ENCODE measurements at places on chromosomes 7 and 10.
A peak's percentile ranks its signal among the peaks of the same experiment; 100 is the strongest.

GRCh38 chr7:80879849-80880248 is 39.0 kb downstream of the SEMA3C start:
- DNase-seq = no peak

- DNase-seq = no peak
These were observed 39.8 kb upstream of the ELN start for GRCh38 chr7:73988197-73988596.

DNA sequence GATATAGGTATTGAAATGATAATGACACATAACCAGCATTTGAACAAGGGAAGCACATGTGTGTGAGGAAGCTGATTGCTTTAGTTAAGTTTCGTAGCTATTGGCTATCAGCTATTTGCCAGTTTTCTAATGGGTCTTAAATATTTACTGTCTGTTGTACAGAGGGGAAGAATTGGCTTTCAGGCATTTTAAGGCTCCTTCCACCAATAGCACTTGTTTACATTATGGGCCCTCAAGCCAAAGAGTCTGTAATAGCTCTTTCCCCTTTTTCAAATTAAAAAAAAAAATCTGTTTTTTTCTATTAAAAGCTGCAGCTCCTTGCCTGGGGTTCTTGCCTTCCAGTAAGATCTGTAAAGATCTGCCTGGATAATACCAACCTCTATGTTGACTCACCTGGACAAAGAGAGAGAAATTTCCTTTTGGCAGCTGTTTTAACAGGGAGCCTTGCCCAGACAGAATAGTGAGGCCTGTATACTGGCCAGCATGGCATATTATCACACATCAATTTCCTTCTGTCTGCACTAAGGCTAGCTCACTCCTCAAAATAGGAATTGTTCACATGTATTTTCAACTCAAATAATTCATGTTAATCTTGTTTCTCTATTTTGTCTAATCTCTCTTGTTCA is 104.7 kb upstream of the LRGUK start:
- DNase-seq = no peak

DNA sequence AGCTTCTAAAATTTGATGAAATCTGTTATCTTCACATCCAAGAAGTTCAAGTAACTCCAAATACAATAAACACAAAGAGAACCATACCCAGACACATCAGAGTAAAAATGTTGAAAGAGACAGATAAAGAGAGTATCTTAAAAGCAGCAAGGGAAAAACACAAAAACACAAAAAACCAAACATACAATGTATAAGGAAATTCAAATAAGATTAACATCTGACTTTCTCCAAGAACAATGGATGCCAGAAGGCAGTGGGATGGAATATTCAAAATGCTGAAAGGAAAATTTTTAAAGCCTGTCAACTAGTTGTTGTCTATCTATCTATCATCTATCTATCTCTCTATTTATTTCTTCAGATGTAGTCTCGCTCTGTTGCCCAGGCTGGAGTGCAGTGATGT is 72.4 kb upstream of the MKLN1 start:
- DNase-seq = no peak

DNA sequence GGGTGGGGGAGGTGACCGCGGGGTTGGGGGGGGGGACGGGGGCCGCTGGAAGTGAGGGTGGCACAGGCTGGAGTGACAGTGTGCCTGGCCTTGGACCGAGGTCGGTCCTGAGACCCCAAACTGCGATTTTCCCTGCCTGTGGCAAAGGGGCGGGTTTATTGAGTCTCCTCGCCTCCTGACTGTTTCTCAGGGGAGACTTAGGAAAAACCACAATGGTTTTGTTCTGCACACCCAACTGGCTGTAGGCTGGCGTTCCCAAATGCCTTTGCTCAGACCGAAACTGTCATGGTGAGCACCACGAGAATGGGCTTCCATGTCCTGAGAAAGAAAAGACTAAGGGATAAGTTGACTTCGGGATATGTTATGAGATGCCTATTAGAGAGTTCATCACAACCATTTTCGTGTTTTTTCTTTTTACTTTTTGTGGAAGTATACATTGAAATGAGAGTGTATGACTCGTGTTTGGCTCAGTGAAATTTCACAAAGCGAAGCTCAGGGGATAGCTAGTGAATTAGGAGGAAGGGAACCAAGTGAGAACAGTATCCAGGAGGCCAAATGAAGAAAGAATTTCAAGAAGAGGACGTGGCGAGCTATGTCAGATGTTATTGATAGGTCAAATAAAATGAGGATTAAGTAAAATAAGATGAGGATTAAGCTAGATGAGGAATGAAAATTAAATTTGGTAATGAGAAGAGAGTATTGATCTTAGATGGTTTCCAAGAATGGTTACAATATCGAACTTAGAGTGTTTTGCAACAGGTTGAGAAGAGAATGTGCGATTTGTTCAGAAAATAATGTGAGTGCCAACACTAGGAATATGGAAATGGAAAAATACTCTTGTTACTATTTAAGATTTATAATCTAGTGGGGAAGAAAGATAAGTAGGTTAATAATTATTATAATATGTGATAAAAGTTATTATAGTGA is 918 bp downstream of the NET1 start:
- no peak for DNase-seq

DNA sequence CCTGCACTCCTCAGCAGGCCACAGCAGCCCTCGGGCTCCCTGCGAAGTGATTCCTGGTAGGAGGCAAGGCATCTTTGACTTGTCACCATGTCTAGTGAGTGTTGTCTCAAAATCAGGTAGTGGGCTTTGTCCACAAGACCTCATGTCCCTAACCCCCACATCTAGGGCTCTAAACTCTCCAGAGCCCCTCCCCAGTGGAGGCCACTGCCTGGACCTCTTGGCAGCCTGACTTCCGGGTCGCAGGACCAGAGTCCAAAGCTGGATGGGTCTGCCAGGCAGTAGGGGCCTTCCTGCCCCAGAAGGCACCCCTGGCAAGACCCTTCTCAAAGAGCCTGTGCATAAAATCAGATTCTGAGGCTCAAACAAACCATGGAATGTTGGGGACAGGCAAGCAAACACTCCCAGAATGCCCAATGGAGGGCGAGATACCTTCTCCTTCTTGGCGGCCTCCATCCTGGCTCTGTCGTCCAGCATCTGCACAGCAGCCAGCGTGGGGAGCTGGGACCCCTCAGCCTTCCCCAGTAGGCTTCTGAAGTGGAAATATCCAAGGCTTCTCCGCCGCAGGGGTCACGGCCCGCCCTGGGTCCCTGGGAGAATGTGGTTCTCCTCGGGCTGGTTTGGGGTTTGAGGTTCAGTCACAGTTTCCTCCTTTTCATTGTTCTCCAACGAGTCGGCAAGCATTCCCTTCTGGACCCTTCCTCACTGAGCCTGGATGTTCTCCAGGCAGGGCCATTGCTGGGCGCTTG is 586 bp downstream of the GCK start:
- no peak for DNase-seq

GRCh38 chr7:78057571-78057970 is 259.0 kb downstream of the PHTF2 start:
- DNase-seq = no peak

DNA sequence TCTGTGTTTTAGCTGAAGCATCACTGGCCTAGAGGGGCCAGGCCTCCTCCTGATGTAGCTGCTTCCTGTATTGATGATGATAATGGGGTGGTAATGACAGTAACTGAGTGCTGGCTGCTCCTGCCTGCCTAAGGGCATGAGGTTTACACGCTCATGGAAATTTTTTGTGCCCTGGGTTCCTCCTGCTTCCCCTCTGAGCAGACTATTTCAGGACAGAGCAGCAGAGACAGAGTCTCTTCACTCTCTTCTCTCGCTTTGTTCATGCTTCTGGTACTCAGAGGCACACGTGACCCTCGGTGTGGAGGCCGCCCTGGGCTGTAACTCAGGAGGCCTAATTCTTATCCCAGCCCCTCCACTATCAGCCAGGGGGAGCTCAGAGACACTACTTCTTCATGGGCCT is 27.9 kb downstream of the LRRC20 start:
- no peak for DNase-seq

GRCh38 chr7:122457325-122457724 is 152.8 kb upstream of the FEZF1 start:
- DNase-seq = no peak

DNA sequence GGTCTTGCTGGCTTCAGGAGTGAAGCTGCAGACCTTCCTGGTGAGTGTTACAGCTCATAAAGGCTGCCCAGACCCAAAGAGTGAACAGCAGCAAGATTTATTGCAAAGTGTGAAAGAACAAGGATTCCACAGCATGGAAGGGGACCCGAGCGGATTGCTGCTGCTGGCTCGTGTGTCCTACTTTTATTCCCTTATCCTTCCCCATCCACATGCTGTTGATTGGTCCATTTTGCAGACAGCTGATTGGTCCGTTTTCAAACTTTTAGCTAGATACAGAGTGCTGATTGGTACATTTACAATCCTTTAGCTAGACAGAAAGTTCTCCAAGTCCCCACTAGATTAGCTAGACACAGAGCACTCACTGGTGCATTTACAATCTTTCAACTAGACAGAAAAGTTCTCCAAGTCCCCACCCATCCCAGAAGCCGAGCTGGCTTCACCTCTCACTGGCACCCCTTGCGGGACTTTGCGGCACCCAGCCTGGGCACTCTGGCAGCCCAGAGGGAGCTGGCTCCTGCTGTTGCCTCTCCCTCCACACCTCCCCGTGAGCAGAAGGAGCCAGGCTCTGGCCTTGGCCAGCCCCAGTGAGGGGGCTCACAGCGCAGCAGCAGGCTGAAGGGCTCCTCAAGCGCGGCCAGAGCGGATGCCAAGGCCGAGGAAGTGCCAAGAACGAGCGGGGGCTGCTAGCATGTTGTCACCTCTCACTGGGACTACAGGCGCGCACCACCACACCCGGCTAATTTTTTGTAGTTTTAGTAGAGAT is 369.6 kb upstream of the POT1 start:
- DNase-seq = no peak

DNA sequence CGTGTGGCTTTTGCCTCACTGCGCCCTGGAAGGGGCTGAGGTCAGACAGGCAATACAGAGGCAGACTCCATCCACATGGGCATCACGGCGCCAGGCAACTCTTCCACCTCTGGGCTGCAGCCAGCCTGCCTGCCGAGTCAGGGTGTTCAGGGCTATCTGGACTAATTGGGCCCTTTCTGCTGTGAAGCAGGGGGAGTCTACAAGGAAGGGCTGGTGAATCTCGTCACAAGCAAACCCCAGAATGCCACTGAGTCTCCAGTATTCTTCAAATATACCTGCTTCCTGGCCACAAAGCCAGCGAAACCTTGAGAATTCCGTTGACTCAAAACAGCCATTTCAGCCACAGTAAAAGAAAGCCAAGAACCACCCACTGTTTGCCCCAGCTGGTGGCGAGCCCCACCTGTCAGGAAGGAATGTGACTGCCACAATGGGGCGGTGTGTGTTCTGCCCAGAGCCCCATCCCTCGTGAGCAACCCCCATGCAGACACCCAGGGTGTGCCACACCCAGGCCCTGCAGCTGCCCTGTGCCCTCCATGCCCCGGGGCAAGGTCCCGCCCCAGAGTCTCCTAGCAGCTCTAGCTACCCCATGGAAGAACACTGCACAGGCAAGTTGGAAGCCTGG is 117.3 kb downstream of the FAM53B start:
- DNase-seq = no peak

- no peak for DNase-seq
These were observed 617.4 kb downstream of the CCSER2 start for GRCh38 chr10:84945791-84946190.

- no peak for DNase-seq
These were observed 198.9 kb downstream of the REEP3 start for GRCh38 chr10:63720072-63720537.

GRCh38 chr10:72319416-72320254 is 35.1 kb downstream of the DNAJB12 start:
- DNase-seq = peak; percentile 93

GRCh38 chr7:70477036-70478010 is 654.6 kb upstream of the GALNT17 start:
- DNase-seq = no peak

DNA sequence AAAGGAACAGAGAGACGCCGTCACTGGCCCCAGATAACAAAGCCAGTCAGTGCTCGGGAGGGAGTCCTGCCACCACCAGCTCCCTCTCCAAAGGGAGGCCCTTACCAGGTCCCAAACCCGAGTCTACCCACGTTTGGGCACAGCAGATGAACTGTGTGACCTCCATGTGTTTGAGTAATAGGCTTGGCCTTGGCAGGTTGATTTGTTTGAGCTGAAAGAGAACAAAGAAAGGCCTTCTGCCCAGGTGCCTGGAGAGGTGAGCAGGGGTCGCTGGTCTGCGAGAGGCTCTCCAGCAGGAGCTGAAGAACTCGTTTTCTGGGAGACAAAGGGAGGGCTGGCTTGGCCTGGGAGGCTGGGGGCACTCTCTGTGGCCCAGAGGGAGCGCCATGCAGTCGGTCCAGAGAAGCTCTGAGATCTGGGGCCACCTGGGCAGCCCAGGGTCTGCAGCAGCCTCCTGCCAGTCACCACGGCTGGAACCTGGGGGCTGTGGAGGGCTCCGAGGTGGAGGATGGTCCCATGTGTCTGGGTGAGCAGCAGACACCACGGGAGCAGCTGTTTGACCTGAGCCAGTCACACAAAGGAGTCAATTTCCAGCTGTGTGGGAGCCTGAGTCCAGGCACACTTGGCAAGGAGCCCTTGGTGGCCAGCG is 99.7 kb downstream of the PAXIP1 start:
- DNase-seq = no peak

GRCh38 chr10:3048119-3049019 is 19.0 kb upstream of the PFKP start:
- DNase-seq = no peak

GRCh38 chr7:11689096-11689495 is 142.9 kb downstream of the THSD7A start:
- no peak for DNase-seq

GRCh38 chr7:67659091-67659490 is 662.5 kb downstream of the TYW1 start:
- no peak for DNase-seq

- no peak for DNase-seq
These were observed 316.5 kb downstream of the WDR11 start for GRCh38 chr10:121167534-121168243.

- DNase-seq = no peak
These were observed 27.6 kb upstream of the RNF32 start for GRCh38 chr7:156612930-156613329.

DNA sequence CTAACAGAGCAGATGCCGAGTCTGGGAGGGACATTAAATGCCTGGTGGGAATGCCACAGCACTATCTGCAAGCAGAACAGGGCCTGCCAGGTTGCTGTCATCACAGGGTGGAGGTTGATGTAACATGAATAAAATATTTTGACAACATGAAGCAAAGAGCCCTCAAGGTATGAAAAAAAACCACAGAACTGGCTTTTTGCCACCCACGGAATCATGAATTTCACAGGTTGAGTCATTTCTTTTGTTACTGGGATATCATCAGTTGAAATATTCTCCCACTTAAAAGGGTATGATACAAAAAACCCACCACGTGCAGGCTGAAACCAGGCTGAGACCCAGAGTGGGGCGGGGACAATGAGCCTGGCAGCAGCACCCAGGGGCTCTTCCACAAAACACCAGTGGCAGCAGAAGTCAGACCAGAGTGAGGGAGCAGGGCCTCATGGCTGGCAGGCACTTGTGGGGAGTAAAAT is 220.1 kb downstream of the TNS3 start:
- no peak for DNase-seq

Measured in tibial artery (tissue), 4 donors.